ENCODE measurements at places on chromosomes 1 and 21.

GRCh38 chr1:34283142-34283541, 106.4 kb downstream of the C1orf94 start:
- DNase-seq = no peak

DNA sequence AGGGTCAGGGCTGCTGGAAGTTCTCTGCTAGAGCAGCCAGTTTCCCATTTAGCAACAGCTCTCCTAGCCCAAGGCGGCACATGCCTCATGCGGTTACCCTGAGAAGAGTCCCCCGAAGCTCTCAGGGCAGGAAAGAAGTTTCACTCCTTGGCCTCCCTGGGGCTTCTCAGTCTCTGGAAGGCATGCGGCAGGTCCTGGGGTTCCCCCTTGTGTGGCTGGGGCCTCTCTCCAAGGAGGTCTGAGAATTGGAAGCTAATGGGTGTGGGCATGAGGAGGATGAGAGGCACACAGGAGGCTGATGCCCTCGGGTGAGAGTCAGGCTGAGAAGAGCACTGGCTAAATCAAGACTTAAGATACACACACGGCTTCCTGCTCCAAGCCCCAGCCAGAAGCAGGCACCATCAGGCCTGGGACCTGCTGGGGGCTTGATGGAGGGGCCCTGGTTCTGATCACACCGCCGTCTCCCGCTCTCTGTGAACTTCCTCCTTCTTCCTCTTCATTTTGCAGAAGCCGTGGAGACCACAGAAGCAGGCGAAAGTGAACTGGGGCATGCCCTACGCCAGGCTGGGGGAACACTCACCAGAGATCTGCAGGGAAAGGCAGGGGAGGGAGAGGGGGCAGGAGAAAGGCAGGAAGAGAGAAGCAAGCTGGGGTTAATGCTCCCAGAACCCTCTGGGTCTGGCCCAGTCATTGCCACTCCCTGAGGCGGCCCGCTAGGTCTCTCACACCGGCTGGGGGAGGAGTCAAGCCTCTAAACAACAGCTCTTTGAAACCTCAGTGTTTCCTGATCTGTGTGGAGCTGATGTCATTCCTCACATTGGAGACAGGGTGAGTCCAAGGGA, 15.1 kb downstream of the BLACAT1 start:
- DNase-seq = peak; percentile 91

DNA sequence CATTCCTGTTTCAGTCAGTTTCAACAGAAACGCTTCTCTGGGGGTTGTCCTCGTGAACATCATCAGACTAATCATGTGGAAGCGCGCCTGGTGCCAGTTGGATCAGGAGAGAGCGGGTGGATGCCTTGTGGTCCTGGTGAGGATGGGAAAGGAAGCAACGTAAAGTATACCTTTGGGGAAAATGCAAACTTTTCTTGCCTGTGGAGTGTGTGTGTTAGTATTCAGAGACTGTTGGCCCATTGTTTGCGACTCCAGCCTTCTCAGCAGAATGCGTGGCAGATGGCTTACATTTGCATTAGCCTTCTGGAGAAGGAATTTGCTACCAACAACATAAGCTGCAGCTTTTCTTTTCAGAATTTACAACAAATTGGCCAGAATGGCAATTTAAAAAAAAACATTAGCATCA, 173.9 kb downstream of the RWDD3 start:
- DNase-seq = no peak

GRCh38 chr1:179709841-179710329, 33.2 kb upstream of the FAM163A start:
- peak; percentile 49 for DNase-seq

- no peak for DNase-seq
Measured at GRCh38 chr1:186715887-186716809, 35.9 kb upstream of the PTGS2 start.

- DNase-seq = no peak
Measured at GRCh38 chr1:33387625-33388024, 43.3 kb downstream of the PHC2 start.

GRCh38 chr1:21261551-21262292, 28.5 kb downstream of the ECE1 start:
- peak; percentile 95 for DNase-seq

DNA sequence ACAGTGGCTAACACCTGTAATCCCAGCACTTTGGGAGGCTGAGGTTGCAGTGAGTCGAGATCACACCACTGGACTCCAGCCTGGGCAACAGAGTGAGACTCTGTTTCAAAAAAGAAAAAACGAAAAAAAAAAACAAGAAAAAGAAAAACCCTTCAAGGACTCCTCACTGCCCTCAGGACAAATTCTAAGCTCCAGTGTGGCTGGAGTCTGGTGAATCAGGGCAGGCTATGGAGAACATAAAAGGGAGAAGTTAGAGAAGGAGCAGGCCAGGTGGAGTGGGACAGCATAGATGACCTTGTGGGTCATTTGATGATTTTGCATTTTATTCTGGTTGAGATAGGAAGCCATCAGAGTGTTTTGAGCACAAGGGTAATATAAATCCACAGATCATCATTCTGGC, 12.5 kb upstream of the UAP1 start:
- DNase-seq = no peak

GRCh38 chr1:241749041-241749944, 97.2 kb downstream of the WDR64 start:
- peak; percentile 15 for DNase-seq

DNA sequence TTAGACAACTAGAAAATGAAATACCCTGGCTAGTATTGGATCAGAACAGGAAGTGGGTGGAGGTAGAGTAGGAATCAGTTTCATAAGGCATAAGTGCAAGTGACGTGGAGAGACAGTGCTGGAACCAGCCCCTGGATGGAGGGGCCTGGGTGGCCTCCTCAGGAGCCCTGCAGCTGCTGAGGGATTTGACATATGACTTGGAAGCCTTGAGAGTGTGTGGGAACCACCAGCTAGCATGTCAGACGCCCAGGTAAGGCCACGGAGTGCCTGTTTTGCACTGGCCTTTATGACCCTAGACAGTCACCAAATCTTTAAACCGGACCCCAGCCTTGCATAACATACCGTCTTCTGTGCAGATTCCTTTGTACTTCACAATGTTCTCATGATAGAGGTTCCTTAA, 94.4 kb downstream of the RAVER2 start:
- no peak for DNase-seq

DNA sequence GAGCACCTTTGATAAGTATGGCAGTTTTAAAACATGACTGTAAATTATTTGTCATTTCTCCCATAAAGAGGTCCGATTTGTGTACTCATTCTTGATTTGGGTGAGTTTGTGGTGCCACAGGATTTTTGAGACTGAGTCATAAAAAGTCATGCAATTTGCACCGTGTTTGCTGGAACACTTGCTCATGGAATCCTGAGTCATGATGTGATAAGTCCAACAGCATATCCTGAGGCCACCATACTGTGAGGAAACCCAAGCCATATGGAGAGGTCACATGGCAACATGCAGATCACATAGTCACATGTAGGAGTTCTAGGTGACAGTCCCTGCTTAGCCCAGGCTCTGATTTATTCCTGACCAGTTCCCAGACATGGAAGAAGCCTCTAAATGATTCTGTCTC, 40.8 kb upstream of the PRRX1 start:
- DNase-seq = peak; percentile 83

- DNase-seq = peak; percentile 89
Measured at GRCh38 chr1:42943166-42943565, 15.5 kb downstream of the SLC2A1 start.

GRCh38 chr21:39062196-39062595, 121.1 kb downstream of the PSMG1 start:
- DNase-seq = no peak

DNA sequence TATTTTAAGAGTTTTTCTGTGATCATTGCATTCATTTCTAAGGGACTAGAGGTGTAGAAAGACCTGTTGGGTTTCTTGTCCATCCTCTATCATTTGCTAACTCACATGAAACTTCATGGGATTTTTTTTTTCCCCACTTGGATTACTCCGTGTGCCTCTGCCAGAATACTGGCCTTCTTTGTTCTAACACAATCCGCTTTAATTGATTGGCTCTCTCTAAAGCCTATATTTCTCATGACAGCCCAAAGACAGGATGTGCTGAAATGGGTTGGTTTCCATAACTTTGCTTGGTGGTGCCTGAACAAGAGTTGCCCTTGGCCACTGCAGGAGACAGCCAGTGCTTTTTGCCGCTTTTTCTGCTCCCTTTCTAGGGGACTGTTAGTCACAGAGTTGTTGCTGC, 12.2 kb downstream of the CACHD1 start:
- DNase-seq = no peak

- no peak for DNase-seq
Measured at GRCh38 chr1:88768816-88769215, 84.7 kb downstream of the PKN2 start.

- DNase-seq = no peak
Measured at GRCh38 chr1:21886486-21887215, 50.5 kb downstream of the HSPG2 start.

- DNase-seq = no peak
Measured at GRCh38 chr1:67615886-67616285, 69.1 kb upstream of the GADD45A start.

- no peak for DNase-seq
Measured at GRCh38 chr1:232472485-232473041, 157.4 kb downstream of the SIPA1L2 start.

- DNase-seq = no peak
Measured at GRCh38 chr1:243793298-243793697, 56.7 kb downstream of the AKT3 start.

- DNase-seq = peak; percentile 87
Measured at GRCh38 chr1:172976222-172977041, 74.3 kb downstream of the TNFSF18 start.

DNA sequence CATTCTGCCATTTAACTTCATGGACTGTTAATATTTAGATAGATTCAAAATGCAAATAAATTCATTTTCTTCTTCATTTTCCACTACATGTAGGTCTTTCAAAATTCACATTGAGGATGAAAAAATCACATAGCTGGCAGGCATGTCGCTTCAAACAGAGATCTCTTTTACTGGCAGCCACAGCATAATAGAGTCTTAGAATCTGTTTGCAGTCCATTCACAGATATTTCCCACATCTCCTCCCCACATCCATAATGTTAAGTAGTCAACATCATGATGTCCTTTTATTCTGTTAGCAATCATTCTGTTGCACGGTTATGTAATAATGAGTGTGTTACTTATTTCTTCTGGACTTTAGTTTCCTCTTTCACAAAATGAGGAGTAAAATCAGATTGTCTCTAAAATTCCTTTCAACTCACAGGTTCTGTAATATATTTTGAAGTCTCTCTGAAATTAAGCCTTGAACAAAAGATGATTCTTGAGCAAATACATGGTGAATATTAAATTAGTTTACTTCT, 257.5 kb upstream of the SNX7 start:
- no peak for DNase-seq

DNA sequence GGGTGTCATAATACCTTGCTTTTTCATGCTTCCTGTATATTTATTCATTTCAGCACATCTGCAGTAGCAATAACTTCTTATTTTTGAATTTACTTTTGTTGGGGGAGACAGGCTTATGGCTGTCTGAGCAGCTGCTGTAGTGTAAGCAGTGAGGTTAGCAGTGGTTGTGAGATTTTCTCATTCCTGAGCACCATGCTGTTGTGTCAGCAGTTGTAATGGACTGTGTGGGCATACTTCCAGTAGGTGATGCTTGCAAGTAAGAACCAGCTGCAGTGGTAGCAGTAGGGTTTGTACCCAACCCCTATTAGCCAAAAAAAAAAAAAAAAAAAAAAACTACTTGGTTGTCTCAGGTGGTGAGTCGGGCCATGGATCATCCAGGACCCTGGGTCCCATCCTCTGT, 311.6 kb downstream of the NUF2 start:
- no peak for DNase-seq

DNA sequence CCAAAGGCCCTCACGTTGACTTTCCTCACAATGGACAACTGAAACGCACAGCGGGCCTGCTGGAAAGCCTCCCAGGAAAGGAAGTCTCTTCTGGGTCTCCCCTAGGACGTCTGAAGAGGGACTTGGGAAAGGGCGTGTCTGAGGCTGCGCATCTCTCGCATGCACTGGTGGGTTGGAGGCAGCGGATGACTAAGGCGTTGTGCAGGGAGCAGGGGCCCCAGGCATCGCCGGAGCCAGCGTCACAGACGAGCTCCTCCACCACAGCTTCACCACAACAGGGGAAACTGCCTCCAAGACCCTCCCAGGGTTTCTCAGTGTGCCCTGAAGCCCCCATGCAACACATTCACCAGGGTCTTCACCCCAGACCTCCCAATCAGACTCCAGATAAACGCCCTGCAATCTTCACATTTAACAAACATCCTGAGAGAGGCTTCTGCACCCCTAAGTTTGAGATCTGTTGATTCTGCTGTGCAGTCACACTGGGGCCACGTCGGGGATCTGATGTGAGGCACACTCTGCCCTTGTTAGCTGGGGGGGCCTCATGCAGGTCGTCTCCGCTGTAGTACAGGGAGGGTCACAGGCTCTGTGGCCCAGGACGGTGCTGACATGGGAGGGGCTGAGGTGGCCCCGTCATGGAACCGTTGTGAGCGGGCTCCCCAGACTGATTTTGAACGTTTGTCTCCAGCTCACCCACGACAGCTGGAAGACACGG, 7.0 kb upstream of the TFF1 start:
- DNase-seq = peak; percentile 48

- no peak for DNase-seq
Measured at GRCh38 chr21:28339403-28339802, 653.3 kb downstream of the LTN1 start.

DNA sequence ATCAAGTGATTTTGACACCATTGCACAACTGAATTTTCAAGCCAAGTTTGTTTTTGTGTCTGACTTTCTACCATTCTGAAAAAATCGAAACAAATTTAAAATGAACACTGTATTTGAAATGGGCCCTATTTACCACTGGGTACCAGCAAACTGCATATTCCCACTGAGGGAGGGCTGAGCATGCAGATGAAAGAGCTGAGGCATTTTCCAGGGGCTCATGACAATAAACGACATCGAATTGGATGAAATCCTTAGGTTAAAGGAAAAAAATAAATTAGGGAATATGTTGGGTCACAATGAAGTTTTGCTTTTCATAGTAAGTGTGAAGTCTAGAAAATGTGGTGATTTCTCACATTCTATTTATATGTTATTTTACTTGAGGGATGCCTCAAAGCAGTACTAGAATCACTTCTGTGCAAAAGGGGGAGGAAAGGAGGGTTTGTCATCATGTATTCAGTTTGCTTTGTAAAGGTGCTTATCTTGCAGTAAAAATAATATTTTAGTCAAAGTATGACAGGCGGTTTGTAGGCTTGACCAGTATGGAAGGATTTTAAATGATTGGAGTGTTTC, 11.2 kb downstream of the ZBTB18 start:
- DNase-seq = no peak

DNA sequence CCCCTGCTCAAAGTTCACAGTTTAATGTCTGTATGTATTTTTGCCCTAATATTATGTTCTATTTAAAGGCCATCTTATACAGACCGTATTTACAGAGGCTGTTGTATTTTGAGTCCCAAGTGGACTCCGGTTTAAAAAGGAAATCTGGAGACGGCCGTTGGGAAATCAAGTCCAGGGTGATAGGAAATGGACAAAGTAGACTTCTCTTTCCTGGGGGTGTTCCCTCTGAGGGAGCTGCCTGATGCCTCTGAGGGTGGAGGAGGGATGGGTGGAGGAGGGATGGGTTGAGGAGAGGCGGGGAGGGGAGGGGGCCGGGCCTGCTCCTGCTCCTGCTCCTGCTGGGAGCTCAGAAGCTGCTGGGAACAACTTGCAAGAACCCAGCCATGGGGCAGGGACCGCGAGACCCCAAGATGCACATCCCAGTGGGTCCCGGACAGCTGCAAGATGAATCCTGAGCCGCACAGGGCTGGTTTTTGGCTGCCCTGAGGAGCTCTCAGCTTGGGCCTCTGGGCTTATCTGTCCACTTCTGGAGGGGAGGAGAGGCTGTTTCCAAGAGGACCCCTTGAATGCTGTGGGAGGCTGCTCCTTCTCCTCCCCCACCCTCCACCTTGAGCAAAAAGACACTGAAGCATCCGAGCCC, 12.0 kb upstream of the ACTL8 start:
- DNase-seq = no peak
